Natural killer cell treated with Interleukin-12 subunit alpha and Interleukin-12 subunit beta and Interleukin-15 and Interleukin-18, amount 100 ng/mL, for 72 hours (primary cell): ENCODE measurements at places on chromosomes 3 and 15. TPM values are rescaled to one million over a fixed set of nuclear protein-coding genes. Genes with fewer than 3 reads are reported as not detected.

DNA sequence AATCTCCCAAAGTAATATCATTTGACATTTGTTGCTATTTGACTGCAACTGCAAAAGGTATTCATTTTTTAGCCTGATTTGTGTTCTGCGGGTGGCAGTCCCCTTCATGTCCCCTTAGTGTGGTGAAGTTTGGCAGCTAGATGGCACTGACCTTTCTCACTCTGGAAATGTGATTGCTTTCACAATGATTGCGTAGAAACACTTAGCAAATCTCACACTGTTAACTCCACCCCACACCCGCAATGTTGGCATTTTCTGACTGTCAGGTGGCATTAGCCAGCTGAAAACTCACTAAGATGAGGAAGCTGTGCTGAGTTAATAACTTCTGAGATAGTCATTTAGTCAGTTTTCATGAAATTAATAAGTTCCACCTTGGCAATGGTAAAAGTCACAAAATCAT, 76.9 kb downstream of the TRIM69 start:
- DNase-seq, result no peak

DNA sequence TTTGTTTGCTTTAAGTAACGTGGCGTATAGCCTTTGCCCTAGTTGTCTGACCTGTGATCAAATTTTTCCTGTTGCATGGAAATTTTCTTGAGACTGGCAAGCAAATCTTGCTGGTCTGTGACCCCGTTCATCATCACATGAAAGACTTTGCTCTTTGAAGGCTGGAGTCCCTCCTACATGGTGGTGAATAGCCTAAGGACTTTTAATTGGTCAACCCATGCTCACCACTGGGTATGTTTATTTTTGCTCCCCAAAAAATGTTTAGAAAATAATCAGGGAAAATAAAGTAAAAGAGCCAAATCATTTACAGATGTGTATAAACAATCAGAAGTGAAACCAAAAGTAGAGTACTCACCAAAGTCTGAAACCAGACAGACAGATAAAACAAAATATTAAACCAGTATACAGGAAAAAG, 1075.3 kb upstream of the ALCAM start:
- no peak for DNase-seq

DNA sequence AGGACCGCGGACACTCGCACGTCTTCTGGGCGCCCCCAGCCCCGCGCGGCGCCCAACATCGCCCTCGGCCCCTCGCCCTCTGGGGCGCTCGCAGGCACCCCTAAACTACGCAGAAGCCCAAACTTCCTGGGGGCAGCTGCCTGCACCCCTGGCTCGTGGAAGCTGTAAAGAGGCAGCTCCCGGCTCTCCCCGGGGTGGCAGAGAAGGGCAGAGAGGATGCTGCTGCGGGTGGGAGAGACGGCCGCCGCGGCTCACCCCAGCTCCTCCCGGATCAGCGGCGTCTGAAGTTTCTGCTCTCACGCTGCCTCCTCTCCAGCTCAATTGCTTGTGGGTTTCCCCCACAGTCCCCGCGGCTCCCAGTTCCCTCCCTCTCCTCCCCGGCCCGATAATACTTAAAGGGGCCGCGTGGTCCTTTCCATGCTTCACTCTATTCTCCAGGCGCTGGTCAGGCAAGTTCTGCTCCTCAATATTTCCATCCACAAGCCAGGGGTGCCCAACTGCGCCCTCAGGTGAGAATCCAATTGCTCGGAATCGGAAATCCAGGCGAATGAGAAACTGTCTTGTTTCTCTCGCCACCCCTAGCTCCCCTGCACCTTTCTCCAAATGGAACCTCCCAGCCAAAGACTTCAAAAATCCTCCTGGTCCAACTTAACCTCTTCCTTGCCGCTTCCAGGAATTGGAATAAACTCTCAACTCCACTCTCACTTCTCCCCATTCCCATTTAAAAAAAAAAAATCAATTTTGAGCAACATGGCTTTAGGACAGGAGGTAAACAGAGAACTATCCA, 748.5 kb downstream of the ROBO1 start:
- DNase-seq, result no peak

GRCh38 chr3:165464736-165465135, 268.6 kb upstream of the SLITRK3 start:
- DNase-seq, result no peak

AGBL1 gene
- not detected for total RNA-seq

DNA sequence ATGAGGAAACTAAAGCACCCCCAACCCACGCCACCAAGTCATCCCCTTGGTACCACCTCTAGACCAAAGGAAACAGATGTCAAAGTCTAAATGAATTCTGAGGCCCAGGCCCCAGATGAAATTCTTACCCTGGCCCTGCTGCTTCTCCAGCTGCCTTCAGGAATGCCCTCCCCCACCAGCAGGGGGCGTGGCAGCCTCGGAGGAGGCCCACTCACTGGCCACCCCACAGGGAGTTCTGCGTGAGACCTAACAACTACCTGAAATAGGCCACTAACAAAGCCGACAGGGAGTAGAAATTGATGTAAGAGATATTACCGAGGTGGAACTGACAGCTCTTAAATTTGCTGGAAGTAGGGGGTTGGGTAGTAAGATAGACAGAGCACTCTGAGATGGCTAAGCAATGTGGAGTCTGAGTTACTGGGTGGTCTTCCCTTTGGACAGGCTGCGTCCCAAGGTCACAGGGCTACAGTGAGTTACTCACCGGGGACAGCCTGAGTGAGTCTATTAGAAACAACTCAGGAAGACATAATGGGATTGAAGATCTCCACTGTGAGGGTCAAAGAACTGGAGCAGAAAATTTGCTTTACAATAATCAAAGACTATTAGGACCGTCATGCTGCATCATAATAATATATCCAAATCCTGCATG, 240.7 kb downstream of the SHOX2 start:
- no peak for DNase-seq
